ENCODE measurements at places on chromosomes 3 and 15.
A peak's percentile ranks its signal among the peaks of the same experiment; 100 is the strongest.

GRCh38 chr15:37130356-37130755, 30.0 kb upstream of the MEIS2 start:
- no peak for DNase-seq

DNA sequence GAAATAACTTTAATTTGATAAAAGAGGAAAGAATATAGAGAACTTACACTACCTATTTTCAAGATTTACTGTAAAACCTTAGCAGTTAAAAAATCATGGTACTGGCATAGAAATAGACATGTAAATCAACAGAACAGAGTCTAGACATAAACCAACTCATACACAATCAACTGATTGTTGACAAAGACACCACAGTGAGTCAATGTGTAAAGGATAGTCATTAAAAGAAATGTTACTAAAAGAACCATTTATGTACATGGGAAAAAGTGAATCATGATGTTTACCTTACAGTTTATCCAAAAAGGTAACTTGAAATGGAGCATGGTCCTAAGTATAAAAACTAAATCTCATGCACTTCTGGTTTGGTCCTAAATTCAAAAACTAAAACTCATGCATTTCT, 847.4 kb downstream of the IGSF11 start:
- DNase-seq = no peak

DNA sequence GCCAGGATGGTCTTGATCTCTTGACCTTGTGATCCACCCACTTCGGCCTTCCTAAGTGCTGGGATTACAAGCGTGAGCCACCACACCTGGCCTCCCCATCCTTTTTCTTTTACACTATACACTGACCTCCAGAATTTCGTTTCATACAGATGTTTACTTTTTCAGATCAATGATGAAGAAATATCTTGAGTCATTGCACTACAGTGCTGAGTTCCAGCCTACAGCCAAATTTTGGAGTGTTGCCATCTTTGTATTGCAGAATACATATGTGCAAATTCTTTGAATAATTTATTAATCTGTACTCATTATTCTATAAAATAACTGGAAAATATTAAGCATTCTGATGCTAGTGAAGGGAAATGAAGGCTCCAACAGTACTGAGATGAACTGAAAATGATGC, 12.5 kb downstream of the ZPLD1 start:
- DNase-seq = no peak

- DNase-seq = no peak
Observed at GRCh38 chr3:168659015-168659414, 563.3 kb upstream of the GOLIM4 start.

- DNase-seq = no peak
Observed at GRCh38 chr3:4359805-4360502, 56.8 kb downstream of the SETMAR start.

DNA sequence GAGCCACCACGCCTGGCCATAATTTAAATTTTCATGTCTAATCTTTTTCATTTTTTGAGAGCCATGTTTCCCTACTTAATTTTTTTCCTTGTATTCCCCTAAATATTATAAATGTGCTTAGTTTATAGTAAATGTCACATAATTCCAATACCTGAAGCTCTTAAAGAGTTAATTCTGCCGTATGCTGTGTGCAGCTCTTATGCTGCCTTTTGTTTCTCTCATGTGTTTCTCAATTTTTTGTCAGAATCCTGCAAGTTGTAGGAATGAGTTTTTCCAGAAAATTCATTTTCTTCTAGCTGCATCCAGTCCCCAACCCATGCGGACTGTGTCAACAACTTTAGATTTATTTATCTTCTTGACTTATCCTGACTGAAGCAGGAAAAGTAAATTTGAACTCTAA, 90.9 kb upstream of the ROBO2 start:
- DNase-seq = no peak

DNA sequence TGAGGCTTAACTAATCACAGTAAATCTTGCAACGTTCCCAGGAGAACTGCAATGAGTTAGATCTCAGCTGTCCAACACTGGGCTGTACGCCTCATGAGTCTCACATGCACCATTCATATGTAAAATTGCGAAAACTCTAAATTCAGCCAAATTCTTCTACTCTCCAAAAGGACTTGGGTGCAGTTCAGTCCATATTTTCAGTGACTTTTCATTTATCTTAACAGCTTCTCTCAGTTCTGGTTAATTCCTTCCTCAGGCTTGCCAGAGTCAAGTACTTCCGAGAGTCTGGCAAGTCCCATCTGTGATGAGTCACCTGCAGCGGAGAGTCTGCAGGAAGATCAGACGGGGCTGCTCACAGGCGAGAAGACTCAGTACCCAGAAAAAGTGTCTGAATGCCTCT, 11.5 kb downstream of the CCDC80 start:
- peak; percentile 63 for DNase-seq

- DNase-seq = no peak
Observed at GRCh38 chr15:38896647-38897046, 332.0 kb upstream of the RASGRP1 start.

GRCh38 chr3:170346481-170347392, 10.8 kb upstream of the SKIL start:
- no peak for DNase-seq

- peak; percentile 50 for DNase-seq
Observed at GRCh38 chr3:111762537-111762936, 96.5 kb upstream of the PHLDB2 start.

- DNase-seq = no peak
Observed at GRCh38 chr3:80079886-80080285, 312.1 kb upstream of the ROBO1 start.

GRCh38 chr3:160065786-160066185, 77.2 kb downstream of the IL12A start:
- DNase-seq = no peak

DNA sequence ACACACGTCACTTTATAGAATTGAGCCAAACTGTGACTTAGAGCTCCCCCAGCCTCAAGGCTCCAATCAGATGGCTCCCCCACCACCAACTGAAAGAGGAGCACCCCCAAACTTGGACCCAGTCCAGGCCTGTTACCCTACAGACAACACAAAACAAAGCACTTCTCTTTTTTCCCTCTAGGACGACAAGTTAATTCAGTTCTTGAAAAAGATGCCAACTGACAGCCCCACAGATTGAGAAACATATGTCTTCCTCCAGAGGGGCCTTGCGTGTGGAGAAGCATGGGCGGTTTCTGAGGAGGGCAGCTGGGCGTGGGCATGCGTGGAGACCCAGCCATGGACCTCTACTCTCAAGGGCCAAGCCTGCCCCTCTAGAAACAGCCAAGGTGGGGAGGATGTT, 229.5 kb downstream of the SHQ1 start:
- DNase-seq = no peak

GRCh38 chr15:65231306-65231705, 20.0 kb upstream of the CILP start:
- no peak for DNase-seq

DNA sequence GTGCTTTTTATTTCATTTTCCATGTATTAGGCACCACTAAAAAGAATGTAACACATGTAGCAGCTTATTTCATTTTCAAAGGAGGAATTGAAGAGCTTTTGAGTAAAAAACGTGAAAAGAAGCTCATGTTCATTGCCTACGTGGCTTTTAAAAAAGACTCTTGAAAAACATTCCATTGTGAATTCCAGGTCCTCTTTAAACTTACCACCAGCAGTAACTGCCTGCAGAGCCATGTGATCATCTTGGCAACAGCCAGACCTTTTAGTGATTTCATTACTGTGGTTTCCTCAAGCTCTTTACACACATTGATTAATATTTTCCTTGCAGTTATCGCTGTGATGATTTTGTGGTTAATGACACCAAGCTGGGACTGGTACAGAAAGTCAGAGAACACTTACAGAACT, 43.8 kb upstream of the FBXL22 start:
- DNase-seq = no peak

GRCh38 chr3:142148044-142148791, 1.1 kb downstream of the TFDP2 start:
- no peak for DNase-seq

DNA sequence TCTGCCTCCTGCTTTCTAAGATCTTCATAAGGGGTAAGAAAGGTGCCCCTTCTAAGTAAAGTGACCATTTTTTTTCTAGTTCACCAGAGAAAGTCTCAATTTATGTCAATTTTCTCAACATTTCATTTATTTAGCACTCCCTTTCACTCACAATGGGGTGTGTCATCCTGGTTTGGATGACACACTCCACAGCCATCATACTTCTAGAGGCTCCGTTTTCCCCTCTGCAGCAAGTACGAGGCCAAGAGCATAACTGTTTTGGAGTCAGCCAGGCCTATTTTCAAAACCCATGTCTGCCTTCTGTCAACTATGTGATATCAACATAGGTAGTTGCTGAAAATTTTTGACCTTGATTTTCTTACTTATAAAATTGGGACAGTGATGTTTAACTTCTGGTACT, 703.2 kb downstream of the NLGN1 start:
- DNase-seq = no peak

DNA sequence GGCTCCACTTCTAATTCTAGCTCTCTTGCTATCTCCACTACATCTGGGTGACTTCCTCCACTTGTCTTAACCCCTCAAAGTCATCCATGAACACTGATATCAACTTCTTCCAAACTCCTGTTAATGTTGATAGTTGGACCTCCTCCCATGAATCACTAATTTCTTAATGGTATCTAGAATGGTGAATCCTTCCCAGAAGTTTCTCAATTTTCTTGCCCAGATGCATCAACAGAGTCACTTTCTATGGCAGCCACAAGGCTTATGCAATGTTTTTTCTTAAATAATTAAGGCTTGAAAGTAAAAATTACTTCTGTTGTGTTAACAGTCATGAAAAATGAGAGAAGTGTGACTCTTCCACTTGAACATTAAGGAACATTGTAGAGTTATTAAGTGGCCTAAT, 164.3 kb downstream of the PCCB start:
- DNase-seq = no peak

GRCh38 chr3:156681002-156681401, 6.6 kb downstream of the TIPARP start:
- DNase-seq = peak; percentile 72

DNA sequence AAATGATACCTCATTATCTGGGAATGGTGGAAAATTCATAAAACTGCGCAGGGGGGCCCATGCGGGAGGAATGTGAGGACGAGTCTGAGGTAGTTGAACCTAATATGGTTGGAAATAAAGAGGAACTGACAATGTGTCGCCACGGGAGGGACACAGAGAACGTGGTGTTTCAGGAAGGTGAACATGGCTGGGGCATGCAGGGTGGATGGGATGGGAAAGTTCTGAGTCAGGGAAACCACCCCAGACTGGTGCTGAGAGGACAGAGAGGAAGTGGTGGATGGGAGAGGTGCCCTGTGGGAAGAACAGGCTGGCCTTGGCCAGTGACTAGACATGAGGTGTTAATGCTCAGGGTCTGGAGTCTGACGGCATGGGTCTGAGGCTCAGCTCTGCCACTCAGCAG, 137.1 kb upstream of the WNT5A start:
- DNase-seq = no peak

DNA sequence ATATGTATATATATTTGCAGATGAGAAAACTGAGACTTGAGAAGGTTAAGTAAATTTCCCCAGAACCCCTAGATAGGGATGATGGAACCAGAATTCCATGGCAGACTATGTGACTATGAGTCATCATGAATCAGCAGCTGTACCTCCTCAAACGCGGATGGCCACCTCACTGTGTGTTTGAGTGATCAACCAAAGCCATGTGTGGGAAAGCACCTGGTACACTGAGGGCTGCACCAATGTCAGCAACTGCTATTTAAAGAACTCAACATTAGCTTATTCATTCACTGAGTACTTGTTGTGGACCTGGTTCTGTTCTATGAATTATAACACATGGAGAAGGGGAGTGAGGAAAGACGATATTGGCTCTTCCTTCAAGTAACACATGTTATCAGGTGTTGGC, 377.0 kb downstream of the GAP43 start:
- DNase-seq = no peak

- no peak for DNase-seq
Observed at GRCh38 chr3:104584682-104585081, 782.0 kb upstream of the ALCAM start.

GRCh38 chr3:43098761-43099160, 7.1 kb downstream of the POMGNT2 start:
- DNase-seq = no peak

- no peak for DNase-seq
Observed at GRCh38 chr3:179449636-179450035, 1.6 kb downstream of the GNB4 start.

DNA sequence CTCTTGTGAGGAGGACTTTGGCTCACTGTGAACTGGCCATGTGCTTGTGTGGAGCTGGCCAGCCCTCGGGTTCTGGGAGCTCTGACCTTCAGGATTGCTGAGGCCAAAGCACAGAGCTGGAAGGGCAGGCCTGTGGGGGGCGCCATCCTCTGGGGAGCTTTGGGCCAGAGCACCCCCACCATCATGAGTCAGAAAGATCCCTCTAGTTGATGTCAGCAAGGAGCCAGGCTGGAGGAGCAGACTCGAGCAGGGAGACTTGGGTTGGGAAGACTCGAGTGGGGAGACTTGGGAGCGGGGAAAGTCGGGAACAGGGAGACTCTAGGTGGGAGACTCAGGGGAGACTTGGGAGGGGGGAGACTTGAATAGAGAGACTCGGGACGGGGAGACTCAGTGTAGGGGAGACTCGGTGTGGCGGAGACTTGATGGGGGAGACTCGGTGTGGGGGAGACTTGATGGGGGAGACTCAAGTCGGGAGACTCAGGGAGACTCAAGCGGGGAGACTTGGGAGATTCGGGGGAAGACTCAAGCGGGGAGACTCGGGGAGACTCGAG, 37.7 kb upstream of the PLXNA1 start:
- DNase-seq = no peak

GRCh38 chr15:61564785-61565184, 335.7 kb upstream of the RORA start:
- DNase-seq = no peak

DNA sequence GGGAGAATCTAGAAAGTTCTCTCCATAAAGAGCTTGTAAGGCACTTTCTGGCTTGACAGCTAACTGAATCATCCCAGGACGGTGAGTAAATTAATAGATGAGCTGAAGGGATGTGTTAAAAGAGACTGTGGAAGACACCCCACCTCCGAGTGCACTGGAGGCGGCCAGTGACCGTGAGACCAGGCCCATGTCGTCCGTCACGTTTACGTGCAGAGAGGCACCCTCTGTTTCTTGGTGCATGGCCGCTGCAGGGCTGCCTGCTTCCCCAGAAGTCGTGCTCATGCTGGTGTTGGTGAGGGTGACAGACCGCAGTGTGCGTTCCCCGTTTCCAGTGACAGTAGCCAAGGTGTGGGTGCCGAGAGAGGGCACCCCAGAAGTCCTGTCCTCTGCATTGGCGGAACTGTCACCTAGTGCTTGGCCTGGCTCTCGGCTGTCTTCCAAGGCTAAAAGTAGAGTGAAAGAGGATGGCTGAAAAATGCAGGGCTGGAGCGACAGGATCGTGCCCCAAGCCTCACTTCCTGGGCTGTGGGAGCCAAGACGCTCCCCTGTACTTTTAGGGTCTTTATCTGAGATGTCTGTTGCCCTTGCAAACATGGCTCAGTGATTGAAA, 41.1 kb downstream of the HEG1 start:
- no peak for DNase-seq
